ENCODE measurements at places on chromosomes 1 and 21.

DNA sequence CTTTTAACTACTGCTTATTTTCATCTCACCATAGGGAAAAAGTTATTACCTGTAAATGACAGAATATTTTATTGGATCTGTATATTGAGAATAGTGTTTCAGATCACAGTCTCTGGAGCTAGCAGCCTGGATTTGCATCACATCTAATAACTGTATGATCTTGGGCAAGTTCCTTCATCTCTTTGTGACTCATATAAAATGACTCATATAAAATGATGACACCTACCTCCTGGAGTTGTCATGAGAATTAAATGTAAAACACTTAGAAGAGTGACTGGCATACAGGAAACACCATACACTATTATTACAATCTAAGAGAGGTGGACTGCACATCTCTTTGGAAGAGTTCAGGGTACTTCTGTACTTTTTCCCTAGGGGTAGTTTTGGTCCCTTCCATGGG lies 421.3 kb downstream of the NEGR1 start:
- DNase-seq = peak; percentile 77

- DNase-seq = no peak
These were observed 152.1 kb upstream of the TMEM51 start for GRCh38 chr1:15001317-15001915.

DNA sequence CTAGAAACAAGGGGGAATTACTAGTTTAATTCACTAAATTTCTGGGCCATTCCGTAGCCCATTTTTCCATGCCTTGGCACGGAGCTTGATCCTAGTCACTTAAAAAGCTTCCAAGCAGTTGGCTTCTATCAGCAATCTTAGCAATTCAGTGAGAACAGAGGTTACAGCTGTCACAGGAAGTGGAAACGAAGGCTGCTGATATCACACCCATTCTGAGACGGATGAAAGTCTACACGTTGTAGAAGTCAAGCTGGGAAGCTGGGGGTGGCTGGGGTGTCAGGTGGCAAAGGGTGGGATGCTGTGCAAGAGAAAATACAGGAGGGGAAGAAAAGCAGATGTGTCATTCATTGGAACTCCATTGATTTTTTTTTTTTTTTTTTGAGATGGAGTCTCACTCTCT lies 11.8 kb upstream of the STMN1 start:
- DNase-seq = peak; percentile 34

DNA sequence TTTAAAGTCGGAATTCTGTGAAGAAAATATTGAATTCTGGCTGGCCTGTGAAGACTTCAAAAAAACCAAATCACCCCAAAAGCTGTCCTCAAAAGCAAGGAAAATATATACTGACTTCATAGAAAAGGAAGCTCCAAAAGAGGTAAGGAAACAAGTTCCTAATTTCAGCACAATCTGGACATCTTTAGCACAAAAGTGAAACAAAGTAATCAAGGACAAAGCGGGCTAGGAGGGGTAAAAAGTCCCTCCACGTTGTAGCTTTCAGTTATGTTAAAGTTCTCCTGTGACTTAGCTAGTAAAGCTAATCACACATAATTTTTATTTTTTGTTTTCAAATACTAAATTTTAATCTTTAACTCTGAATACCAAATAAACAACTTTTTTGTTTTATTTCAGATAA lies 2.2 kb downstream of the RGS2 start:
- peak; percentile 21 for DNase-seq

DNA sequence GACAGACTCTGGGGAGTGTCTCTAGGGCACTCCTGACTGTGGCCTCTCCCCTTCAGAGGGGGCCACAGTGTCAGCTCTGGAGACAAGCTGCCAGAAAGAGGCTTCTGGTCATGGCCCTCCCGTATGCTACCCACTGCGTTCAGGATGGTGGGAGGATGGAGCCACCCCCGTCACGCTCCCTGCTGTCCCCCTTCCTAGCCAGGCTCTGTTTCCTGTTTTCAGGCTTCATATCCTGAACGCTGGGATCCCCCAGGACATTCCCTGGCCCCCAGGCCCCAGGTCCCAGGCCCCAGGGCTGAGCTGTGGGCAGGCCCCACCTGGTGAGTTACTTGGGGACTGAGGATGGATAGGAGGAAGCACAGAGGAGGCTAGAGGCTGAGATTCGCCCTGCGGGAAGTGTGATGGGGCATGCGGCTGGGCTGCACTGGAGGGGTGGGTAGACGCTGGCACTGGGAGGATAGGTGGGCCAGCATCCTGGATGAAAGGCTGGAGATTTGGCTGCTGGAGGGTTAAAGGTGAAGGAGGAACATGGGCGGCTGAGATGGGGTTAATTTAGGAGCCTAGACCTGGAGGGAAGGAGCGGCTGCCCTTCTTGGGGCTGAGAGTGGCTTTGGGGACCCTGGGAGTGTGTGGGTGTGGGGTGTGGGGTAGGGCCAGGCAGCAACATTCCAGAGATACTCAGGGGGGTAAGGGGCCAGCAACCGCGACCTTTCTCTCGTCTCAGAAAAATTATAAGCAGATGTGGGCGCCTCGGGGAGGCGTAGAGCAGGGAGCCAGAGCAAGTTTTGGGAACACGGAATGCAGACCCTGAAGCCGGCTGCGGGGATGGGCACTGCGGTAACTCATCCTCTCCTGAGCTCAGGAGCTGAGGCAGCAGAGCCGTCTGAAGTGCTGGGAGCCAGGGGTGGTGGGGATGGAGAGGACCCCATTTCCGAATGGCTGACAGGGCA lies 8.7 kb downstream of the PEAR1 start:
- DNase-seq = no peak

DNA sequence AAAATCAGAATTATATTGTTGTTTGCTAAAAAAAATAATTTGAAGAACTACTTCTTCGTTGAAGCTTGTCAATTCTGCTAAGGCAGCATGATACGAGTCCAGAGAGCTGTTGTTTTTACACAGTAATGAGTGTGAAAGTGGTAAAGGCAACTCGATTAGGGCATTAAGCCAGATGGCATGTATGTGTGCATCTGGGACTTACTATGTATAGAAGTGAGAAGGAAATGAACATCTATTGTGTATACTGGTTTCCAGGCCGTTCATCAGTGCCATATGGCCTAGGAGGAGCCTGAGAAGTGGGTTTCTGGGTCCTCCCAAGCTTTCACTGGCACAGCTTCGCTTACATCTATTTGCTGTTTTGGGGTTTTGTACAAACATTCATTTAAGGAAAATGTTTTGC lies 5.7 kb downstream of the CTPS1 start:
- DNase-seq = no peak

- DNase-seq = no peak
These were observed 131.0 kb downstream of the ROR1 start for GRCh38 chr1:63904826-63905225.

DNA sequence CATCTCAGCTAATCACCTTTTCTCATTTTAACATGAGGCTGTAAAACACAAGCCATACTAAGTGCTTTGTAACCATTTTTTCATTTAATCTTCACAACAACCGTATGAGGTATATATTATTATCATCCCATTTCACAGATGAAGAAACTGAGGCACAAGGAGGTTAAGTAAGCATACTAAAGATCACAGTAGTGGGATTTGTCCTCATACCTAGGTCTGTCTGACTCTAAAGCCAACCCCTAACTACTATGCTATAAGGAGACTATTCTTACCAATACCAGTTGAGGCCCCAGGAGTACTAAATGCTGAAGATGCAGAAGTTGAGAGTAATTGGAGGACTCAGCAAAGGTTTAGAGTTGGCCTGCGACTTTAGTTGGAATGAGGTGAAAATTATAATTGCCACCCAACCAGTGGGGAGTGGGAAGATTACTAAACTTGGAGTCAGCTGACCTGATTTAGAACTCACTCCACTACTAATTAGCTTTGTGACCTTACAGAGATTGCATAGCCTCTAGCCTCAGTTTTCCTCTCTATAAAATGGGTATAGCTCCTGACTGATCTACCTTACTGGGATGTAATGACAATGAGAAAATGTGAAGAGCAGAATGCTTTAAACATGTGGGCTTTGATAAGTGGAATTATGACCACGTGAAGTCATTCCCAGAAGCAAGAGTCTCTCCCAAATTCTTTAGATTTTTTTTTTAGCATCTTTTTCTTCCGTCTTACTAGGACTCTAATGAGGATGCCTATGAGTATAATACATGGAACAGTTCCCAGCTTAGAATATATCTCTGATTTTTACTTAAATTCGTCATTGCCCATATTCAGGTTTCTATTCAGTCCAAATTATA lies 85.8 kb upstream of the IPO9 start:
- no peak for DNase-seq

- DNase-seq = no peak
These were observed 363.5 kb upstream of the ADGRL2 start for GRCh38 chr1:81437213-81437612.

- DNase-seq = peak; percentile 70
These were observed 17.6 kb downstream of the FCRL4 start for GRCh38 chr1:157580179-157580827.

DNA sequence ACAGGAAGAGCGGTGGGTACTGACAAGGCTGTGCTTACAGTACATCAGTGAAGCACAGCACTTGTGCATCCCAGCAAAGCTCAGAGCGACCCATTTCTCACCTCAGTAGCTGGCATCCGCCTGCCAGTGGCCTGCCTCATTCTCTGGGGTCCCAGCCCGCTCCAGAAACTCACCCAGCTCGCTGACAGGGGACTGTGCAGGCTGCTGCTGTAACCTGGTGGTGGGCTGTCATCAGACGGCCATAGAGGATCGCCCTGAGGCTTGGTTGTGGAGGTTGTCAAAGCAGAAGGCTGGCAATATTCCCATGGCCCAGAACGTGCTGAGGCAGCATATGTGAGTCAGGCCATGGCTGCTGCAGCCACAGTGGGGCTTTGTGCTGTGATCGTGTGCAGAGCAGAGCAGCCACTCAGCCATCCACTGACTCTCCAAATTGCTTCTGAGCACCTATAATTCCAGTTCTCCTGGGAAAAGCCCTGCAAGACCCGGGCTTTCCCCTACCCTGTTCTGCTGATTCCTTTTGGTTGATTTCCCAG lies 13.6 kb upstream of the GPR137B start:
- DNase-seq = no peak

GRCh38 chr1:41612953-41613352 lies 128.5 kb upstream of the EDN2 start:
- no peak for DNase-seq

- DNase-seq = no peak
These were observed 12.5 kb upstream of the FNBP1L start for GRCh38 chr1:93435443-93435842.

DNA sequence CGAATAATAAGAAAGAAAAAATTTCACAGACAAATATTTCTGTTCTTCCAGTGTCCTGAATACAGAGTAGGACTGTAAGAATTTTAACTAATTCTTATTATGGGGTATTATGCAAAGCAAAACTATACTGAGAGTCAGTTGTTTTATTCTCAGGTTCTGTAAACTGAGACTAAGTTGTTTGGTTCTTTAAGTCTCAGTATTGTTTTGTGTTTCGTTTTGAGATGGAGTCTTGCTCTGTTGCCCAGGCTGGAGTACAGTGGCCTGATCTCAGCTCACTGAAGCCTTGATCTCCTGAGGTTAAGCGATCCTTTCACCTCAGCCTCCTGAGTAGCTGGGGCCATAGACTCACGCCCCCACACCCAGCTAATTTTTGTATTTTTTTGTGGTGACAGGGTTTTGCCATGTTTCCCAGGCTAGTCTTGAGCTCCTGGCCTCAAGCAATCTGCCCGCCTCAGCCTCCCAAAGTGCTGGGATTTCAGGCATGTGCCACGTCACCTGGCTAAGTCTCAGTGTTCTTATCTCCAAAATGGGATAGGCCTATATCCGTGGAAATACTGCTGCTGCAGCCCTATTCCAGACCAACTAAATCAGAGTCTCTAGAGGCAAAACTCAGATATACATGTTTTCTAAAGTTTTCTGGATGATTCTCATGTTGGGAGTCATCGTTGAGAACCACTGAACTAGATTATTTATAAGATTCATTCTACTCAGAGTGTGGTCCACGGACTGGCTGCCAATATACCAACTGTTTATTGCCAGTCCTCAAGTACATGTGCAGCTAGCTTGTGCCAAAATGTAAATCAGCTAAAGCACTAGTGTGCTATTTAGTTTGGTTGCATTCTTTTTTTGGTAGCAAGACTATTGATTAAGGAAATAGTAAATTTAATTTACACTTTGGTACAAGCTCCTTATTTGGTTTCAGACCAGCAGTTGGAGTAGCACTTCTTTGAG lies 116.6 kb downstream of the HS2ST1 start:
- no peak for DNase-seq

DNA sequence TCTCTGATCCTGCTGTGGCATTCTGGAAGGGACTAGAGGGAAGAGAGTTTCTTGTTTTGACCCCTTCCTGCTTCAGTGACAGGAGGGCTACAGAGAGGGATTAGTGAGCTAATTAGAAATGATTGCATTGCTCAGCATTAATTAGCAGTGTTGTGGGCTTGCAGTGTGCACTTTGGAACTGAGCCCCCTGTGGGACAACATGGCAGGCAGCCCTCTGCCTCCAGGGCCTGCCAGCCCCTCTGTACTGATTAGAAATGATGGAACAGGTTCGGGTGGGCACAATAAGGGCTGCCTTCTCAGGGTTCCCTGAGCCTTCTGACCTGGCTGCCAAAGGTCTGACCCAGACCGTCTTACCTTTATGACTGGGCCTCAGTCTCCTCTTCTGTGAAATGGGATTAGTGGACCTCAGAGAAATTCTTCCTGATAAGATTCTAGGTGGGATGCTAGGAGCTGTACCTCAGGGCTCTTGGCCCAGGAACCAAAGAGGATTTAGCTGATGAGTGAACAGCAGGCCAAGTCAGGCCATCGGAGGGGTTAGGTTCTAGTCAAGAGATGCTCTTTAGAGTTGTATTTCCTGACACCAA lies 39.6 kb downstream of the TMEM53 start:
- no peak for DNase-seq

DNA sequence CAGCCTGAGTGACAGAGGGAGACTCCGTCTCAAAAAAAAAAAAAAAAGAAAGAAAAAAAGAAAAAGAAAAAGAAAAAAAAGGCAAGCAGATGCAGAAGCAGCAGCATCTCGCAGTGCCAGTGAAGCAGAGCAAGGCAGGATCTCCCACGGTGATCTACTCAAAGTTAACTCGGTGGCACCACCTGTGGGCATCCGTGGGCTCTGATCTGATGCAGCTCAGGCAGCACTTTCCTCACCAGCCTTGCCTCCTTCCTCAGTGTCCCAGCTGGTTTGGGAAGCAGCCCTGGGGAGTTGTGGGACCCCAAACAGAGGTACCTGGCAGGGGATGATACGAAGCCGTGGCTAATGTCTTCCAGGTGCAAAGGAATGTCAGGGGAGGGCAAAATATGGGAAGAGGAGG lies 104.3 kb upstream of the KRTAP19-8 start:
- no peak for DNase-seq

- no peak for DNase-seq
These were observed 33.7 kb downstream of the RAB3B start for GRCh38 chr1:51956528-51957509.

DNA sequence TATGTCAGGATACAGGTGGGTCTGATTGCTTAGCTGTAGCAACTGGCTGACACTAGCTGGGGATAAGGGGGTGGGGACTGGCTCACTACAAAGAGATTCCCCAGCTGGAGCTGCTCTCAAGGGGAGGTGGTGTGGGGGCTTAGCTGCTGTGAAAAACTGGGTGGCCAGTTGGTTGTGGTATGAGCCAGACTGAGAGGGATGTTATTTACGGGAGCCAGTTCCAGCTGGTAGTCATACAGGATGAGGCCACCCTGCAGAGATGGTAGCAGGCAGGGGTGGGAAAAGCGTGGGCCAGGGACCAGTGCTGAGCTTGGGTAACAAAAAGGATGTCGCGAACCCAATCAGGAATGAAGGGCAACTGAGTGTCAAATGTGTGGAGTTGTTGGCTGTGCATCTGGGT lies 204.0 kb upstream of the C21orf91 start:
- DNase-seq = no peak

GRCh38 chr1:108708691-108709660 lies 3.7 kb upstream of the FNDC7 start:
- DNase-seq = peak; percentile 48

GRCh38 chr1:32219022-32219421 lies 3.1 kb downstream of the TMEM234 start:
- DNase-seq = no peak

GRCh38 chr1:88566615-88567387 lies 117.3 kb upstream of the PKN2 start:
- no peak for DNase-seq
